ENCODE measurements at places on chromosomes 12 and 14. TPM values are rescaled to one million over a fixed set of nuclear protein-coding genes. Genes with fewer than 3 reads are reported as not detected.

Gene PROX2
- total RNA-seq = 0.04 TPM

Gene DHRS2
- 1.8 TPM for total RNA-seq

Gene SELPLG
- 0.46 TPM for total RNA-seq

GRCh38 chr12:88985631-88986030, 366.7 kb downstream of the DUSP6 start:
- H3K36me3 ChIP-seq = no peaks in the 10 kb centered on the region
- peaks cover 15% of the 10 kb centered on the region for H3K4me1 ChIP-seq
- no peak overlapping the region for H3K4me3 ChIP-seq
- H3K27ac ChIP-seq = no peak overlapping the region

- no peak overlapping the region for H3K4me3 ChIP-seq
- peaks cover 16% of the 10 kb centered on the region for H3K4me1 ChIP-seq
- H3K27me3 ChIP-seq = no peaks in the 10 kb centered on the region
- no peaks in the 10 kb centered on the region for H3K36me3 ChIP-seq
- no peak for DNase-seq
- H3K27ac ChIP-seq = no peak overlapping the region
These were observed 1081.5 kb downstream of the VRK1 start for GRCh38 chr14:97878727-97879126.

DNA sequence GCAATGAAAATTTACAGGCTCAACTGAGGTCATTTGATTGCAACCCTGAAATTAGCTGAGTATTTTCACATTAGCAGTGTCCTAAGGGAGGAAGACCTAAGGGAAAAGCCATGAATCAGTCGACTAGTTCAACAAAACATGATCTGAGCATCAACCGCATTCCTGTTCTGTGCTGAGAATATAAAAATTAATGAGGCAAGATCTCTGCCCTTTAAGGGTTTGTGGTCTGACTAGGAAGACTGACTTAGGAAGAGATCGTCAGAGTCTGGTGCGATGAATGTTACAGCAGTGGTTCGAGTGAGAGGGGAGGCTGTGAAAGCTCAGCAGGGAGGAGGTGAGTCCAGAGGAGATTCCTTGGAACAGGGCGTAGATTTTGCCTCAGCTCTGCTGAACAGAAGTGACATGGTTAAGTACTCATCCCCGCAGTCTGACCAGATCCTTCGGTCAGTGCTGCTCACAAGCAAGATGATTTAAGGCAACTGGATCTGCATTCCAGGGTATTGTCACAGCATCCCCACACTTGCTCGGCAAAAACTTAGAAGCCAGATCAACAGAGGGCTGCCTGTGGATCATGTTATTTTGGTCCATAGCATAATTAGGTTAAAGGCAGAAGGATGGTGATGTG, 49.6 kb downstream of the BMAL2 start:
- H3K4me1 ChIP-seq = no peaks in the 10 kb centered on the region
- no peaks in the 10 kb centered on the region for H3K36me3 ChIP-seq
- H3K27ac ChIP-seq = no peak overlapping the region
- no peak overlapping the region for H3K4me3 ChIP-seq
- H3K27me3 ChIP-seq = no peaks in the 10 kb centered on the region

Measured in WTC11 (cell line).